ENCODE measurements at places on chromosomes 13 and 19.

GRCh38 chr13:25675060-25675459 is 303.3 kb downstream of the ATP8A2 start:
- DNase-seq: no peak

DNA sequence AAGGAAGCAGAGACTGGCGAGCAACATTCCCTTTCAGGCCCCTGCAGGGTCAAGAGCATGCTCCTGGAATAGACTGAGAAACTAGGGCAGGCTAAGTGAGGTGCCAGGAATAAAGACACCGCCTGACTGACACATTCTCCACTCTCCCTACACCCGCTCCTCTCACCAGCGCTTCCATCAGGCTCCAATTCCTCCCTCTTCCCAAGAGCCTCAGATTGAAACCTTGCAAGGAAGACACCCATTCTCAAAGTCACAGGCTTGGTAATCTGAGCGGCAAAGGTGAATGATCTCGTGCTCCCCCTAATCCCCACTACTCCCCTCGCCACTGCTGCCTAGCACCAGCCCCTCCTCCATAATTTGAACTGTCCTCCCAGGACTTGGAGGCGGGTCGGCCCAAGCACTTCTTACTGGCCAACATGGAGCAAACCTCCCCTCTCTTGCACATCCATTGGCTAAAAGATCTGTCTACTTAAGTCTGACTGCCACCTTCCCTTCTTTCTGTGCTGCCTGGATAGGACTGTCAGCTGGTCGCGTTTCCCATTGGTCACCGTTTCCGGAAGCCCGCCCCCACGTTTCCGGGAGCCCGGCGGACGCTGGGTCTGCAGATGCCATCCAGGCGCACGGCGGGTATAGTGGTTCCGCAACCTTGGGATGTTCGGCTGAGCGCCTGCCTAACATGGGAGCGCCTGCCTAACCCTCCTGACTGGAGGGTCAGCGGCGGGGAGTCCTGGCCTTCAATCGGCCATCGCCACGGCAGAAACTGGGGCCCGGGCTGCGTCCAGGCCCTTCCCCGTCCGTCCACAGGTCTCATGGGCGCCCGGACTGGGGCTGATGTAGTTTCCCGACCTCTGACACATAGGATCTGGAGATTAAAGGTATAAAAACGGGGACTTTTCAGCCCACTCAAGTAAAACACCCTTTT is 33.6 kb downstream of the ZNF383 start:
- peak; percentile 87 for DNase-seq

GRCh38 chr19:46605356-46605821 is 4.3 kb downstream of the CALM3 start:
- no peak for DNase-seq

DNA sequence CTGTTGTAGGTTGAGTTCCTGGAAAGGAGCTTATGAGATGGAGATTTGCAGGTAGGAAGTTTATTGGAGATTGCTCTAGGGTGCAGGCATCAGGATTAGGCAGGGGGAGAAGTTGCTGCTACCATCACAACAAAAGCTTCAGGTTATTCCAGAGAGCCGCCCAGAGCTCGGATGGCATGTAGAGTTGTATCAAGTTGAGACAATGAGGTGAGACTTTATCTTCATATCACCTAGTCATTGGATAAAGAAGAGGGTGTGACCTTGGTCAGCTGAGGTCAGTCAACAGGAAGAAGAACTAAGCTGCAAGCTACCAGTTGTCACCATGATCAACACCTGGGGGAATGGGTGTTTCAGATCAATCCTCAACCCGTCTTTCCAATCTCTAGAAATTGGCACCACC is 342.0 kb downstream of the RFC3 start:
- DNase-seq: no peak

DNA sequence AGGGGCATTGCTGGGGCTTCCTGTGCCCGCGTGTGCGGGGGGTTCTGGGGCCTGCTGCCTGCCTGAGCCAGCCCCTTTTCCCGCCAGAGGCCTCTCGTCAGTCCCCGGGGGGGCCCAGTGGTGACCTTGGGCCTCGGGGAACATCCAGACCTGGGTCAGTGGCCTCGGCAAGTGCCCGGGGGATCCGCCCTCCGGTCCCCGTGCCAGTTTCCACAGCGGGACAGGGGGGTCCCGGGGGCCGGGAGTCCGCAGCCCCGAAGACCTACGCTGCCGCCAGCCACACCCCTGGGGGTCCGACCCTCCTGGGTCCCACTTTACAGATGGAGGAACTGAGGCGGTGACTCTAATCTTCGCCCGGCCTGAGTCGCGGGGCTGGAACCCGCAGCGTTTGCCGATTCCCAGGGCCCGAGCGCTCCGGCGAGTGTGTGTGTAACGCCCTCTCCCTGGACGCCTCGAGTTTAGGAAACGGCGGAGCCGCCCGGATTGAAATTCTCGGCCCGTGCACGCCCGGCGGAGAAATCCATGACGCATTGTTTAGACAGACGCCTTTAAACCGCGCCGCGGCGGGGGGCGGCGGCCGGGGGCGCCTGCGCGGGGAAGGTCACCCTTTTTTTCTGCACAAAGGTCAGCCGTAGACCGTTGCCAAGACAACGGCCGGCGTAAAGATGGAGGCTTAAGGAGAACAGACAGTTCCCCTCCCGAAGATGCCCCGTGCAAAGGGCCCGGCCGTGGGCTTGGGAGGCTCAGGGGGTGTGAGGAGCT is 39.3 kb downstream of the EFNA2 start:
- DNase-seq: peak; percentile 62

- no peak for DNase-seq
Observed at GRCh38 chr19:45554481-45554880, 30.1 kb downstream of the OPA3 start.
